Activated gamma-delta T cell treated with Interleukin-2 at 50 U/mL for 16 hours (primary cell): ENCODE measurements at places on chromosomes 2 and 18.

DNA sequence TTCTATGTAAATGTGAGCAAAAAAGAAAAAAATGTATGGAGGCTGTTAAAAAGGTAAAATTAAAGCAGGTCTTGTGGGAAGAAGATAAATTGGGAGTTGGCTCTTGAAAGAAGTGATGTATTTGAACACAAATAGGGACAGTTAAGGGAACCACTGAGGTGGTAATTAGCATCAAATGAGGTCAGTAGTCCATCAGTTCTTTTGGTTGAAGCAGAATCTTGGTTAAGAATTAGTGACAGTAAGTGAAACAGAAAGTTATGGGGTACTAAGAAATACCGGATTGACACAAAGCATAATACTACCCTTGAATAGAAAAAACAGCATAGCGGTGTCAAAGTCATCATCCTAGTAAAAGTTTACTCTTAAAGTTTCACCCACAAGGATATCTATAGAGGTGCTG is 352.6 kb upstream of the VRK2 start:
- no peak for DNase-seq

- no peak for DNase-seq
These were observed 58.9 kb upstream of the STK17B start for GRCh38 chr2:196230061-196230854.

DNA sequence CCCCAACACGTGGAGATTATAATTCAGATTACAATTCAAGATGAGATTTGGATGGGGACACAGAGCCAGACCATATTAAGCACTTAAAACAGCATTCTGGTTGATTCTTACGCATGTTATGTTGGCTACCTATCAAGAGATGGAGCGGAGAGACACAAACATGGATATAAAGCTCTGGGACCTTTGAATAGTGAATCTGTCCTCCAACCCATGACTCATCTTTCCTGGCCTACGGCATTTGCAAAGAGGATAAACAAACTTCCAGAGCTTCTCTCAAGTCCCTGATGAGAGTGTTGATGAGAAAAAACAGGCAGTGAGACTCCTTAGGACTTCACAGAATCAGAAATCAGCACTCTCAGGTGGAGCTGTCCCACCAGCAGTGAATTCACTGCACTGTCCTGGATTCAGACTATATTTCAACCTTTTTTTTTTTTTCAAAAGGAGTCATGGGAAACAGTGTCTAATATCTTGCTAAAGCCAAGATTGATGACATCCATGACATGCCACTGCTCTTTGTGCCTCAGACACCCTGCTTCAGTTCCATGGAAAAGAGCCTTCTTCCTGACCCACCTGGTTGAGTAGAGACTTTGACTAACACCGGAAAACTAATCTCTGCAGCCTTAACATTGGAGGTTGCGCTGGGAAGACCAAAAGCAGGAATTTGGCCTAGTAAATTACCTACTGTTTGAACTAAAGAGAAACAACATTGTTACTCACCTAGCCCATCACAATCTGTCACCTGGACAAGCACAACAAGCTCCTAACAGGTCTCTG is 62.1 kb upstream of the NPAS2 start:
- no peak for DNase-seq

DNA sequence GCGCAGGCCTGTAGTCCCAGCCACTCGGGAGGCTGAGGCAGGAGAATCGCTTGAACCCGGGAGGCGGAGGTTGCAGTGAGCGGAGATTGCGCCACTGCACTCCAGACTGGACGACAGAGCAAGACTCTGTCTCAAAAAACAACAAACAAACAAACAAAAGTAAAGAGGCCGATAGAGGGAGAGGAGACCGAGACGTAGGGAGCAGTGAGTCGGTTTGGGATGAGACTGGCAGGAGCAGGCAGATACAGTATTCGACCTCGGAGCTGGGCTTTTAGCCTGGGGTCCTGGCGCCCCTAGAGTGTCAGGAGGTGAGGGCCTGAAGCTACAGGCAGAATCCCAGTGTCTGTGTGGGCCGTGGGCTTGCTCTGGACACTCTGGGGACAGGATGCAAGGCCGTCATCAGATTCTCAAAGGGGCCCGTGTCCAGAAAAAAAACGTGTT is 51.2 kb downstream of the SLC4A1AP start:
- DNase-seq: no peak

DNA sequence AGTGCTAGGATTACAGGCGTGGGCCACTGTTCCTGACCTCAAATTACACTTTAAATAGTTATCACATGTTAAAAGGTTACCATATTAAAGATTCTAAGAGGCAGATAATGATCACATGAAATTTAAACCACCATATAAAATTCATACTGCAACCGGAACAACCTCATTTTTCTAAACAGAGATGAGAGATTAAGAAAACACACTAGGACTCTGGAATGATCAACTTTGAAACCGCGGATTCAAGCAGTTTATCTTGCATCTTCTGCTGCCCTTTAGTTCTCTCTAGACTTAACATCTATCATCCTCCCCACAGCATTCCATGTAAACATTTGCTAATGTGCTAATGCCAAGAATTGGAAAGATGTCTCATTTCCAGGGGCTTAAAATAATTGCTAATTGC is 115.8 kb downstream of the PIGN start:
- no peak for DNase-seq
